ENCODE measurements at places on chromosomes 5 and 9.

DNA sequence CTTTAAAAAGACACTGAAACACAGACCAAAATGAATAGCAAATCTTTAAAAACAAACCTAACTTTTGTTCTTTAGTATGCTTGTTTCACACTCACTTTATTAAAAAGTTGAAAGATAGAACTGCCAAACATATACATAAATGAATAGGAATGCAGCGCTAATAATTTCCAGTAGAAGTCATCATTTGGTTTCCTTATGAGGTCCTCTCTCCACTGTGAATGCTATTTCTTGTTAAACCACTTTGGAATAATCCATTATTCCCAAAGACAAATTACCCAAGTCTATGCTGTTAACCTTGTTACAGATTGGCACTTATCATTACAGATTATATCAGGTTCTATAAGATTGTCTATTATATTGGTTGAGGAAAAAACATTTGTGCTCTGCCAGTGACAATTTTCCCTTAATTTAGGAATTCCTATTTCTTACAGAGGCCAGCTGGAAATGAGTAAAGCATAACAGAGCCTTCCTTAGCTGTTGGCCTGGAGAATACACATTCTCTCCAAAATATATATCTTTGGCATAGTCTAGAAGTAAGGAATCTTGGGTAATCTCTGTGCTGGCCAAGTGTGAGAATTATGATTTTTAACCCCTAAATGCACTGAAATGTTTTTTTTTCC, 29.3 kb upstream of the MINAR2 start:
- no peak for DNase-seq

DNA sequence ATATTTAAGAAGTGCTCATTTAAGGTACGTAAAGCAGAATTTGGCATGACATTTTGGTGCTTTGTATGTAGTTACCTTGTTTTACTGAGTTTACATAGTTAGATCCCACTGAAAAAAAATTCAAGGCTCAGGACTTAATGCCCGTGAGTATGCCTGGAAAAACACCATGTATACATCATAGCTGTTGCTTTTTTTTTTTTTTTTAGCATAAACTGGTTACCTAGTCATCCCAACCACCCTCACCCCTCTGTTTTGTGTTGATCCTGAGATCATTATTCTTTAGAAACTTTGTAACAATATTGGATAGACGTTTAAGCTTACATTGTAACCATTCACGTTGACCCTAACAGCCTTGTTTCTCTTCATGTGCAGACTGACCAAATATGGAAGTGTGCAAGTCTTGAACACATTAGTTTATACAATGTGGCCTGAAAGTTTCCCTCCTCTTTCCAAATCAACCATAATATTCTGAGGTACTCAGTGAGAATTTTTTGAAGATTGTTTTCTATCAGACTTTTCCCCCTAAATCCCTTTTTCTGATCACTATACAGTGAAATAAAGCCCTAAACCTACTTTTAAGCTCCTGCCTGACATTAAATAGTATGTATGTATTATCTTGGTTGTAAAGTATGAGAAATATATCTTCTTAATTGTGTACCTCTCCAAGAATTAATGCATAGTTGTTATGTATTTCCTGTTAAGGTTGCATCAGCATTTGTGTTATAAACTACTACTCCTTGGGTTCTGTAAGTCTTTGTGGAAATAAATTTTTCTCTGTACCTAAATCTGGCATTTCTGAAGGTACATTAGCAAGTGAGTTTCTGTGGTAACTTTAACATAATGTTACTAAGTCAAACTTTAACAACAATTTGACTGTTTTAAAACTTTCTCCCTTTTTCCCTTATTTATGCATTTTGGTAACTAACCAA, 4.4 kb downstream of the RABGAP1 start:
- no peak for DNase-seq

GRCh38 chr5:179762079-179762780, 29.6 kb downstream of the MAML1 start:
- DNase-seq, result no peak

DNA sequence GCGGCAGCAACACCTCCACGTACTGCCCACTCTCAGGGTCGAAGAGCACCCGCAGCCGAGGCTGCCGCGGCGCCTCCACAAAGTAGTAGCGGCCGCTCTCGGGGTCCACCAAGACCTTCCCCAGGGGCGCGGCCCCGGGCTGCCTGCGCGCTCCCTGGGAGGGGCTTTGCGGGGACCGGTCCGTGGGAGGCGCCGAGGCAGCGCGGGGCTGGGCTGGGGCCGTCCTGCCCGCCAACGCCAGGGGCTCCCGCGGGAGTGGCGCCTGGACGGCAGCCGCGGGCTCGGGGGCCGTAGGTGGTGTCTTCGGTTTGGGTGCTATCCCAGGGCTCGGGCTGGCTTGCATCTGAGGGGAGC, 2.6 kb upstream of the MZB1 start:
- no peak for DNase-seq

GRCh38 chr9:95803197-95803596, 72.3 kb upstream of the ERCC6L2 start:
- DNase-seq, result no peak

DNA sequence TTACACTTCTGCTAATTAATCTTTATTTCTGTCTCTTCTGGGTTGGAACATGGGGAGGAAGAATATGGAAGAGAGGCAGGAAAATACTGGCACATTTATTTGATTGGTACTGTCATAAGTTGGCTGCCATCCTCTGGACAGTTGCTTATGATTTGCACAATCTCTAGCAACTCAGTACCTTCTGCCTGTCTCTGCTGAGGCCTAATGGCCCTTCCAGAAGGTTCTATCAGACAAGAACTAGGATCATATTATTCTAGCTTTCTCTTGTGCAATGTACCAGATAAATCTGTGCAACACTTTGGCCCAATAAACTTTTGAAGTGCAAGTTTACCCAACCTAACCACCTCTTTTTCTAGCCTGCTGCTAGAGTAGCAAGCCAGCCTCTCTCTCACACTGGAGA, 335.0 kb downstream of the ARRDC3 start:
- DNase-seq, result no peak

DNA sequence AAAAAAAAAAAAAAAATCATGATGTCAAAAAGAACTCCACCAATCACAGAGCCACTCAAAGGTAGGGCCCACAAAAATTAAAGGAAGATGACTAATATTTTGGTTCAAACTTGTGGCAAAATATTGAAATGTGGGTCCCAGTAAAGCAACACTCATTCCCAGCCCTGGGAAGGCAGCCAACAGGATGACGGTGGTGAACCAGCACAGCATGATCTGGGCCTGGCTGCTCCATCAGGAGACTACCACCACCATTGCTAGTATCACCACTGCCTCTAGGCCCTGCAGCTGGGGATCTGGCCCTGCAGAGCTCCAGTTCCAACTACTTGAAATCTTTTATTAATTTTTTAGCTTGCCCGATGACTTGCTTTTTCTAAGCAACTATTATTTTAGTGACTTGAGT, 206.8 kb upstream of the ITGA1 start:
- DNase-seq, result no peak

Measured in activated CD4-positive, CD25-positive, alpha-beta regulatory T cell (primary cell).